ENCODE measurements at places on chromosomes 3 and 15.

GRCh38 chr3:170417090-170417489, 1.6 kb upstream of the CLDN11 start:
- DNase-seq: no peak

DNA sequence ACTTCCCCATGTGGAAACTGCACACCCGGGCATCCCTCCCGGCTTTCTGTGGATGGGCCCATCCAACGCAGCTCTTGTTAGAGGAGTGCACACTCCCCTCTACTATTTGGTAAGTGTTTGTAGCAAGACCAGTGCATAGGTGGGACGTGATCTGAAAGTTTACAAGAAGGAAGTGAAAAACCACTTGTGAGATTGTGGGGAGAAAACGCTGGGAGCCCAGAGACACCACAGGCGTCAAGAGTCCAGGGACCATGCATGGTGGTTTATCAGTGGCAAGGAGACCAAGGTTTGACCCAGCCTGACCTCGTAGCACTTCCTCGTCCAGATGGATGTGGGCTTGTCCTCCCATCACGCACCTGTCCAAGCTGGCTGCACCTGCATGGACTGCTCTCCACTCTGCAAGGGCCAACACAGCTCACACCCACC, 51.6 kb downstream of the ATP10A start:
- DNase-seq: no peak

GRCh38 chr3:172094621-172095557, 55.5 kb downstream of the FNDC3B start:
- DNase-seq: no peak

GRCh38 chr3:197335428-197336132, 37.2 kb upstream of the DLG1 start:
- DNase-seq: no peak

- no peak for DNase-seq
These were observed 56.1 kb upstream of the USP3 start for GRCh38 chr15:63448266-63448665.

DNA sequence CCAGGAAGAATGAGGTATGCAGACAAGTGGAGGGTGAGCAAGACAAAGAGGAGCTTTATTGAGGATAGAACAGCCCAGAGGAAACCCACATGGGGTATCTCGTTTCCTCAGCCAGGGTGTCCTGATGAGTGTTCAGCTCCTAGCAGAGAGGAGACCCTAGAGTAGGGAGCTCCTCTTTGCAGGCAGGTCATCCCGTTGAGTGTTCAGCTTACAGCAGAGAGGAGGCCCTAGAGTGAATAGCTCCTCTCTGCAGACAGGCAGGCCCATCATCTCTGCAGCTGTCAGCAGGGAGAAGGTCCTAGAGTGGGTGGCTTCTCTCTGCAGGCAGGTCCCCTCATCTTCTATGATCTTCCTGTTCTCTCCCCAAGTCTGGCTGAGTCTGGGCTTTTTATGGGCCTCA, 90.6 kb upstream of the TNFSF10 start:
- no peak for DNase-seq

- DNase-seq: no peak
These were observed 361.1 kb upstream of the CDIN1 start for GRCh38 chr15:36218322-36218721.

DNA sequence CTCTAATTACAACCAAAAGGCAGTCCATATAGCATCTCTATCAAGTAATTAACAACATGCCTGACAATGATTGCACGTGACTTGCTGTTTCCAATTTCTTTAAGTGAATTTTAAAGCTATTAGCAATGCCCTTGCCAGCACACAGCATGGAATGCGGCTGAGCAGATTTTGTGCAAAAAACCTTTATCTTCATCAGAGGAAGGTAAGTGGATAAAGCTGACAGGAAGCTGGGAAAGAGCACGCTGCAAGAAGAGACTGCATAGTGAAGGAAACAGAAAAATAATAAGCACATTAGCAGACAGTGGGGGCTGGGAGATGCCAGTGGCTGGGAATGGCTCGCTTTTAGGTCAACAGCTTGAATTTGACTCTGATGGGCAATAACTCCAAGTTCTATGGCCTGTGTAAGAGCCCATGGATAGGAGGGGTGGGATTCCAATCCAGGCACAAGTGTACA, 138.8 kb downstream of the PDZRN3 start:
- DNase-seq: no peak
